ENCODE measurements at places on chromosomes 4 and X. TPM values are rescaled to one million over a fixed set of nuclear protein-coding genes. Genes with fewer than 3 reads are reported as not detected.

Gene FHIP1A
- not detected for total RNA-seq

Gene IQCM
- not detected for total RNA-seq

Gene CT45A2
- total RNA-seq, result not detected

Gene SPIN4
- total RNA-seq, result 13.7 TPM

Gene ZIC3
- not detected for total RNA-seq

Gene ZNF630
- 0.50 TPM for total RNA-seq

Gene CCDC158
- total RNA-seq, result not detected

Gene FGFRL1
- 15.1 TPM for total RNA-seq

Gene GPRIN3
- total RNA-seq, result 42.3 TPM

All from T-helper 2 cell treated with Interferon-gamma antibody and Interleukin-4, amounts not matched to agents 100 ng/mL and 5 ng/mL, for 36 hours (primary cell).